T-cell (primary cell): ENCODE measurements at places on chromosomes 2 and 18.

- no peaks in the 10 kb centered on the region for H3K27me3 ChIP-seq
- peaks cover 11% of the 10 kb centered on the region for H3K4me1 ChIP-seq
- H3K27ac ChIP-seq: no peak overlapping the region
- no peak for DNase-seq
- no peak overlapping the region for H3K4me3 ChIP-seq
- H3K36me3 ChIP-seq: no peaks in the 10 kb centered on the region
Measured at GRCh38 chr2:45653122-45653913, 1.8 kb downstream of the PRKCE start.

DNA sequence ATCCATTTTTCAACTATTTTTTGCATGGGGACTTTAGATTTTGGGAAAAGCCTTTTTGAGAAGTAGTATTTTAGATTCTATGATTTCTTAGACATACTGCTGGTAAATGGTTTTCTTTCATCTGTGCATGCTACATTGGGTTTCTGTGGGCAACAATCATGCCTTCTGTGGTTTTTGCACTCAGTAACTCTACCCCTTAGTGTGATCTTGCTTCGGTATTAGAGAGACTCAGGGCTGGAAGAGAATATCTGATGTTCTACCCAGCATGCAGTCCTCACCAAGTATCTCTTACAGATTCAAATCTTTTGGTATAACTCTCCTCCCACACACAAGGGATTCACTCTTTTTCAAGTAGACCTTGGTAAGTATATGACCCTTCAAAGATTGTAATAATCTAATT, 183.0 kb downstream of the PMAIP1 start:
- no peak overlapping the region for H3K4me3 ChIP-seq
- no peaks in the 10 kb centered on the region for H3K27me3 ChIP-seq
- DNase-seq: no peak
- H3K27ac ChIP-seq: no peak overlapping the region
- no peaks in the 10 kb centered on the region for H3K36me3 ChIP-seq

GRCh38 chr2:153235516-153235915, 243.0 kb downstream of the RPRM start:
- no peaks in the 10 kb centered on the region for H3K4me1 ChIP-seq
- H3K36me3 ChIP-seq: no peaks in the 10 kb centered on the region
- H3K27ac ChIP-seq: no peak overlapping the region
- H3K27me3 ChIP-seq: no peaks in the 10 kb centered on the region
- no peak overlapping the region for H3K4me3 ChIP-seq

DNA sequence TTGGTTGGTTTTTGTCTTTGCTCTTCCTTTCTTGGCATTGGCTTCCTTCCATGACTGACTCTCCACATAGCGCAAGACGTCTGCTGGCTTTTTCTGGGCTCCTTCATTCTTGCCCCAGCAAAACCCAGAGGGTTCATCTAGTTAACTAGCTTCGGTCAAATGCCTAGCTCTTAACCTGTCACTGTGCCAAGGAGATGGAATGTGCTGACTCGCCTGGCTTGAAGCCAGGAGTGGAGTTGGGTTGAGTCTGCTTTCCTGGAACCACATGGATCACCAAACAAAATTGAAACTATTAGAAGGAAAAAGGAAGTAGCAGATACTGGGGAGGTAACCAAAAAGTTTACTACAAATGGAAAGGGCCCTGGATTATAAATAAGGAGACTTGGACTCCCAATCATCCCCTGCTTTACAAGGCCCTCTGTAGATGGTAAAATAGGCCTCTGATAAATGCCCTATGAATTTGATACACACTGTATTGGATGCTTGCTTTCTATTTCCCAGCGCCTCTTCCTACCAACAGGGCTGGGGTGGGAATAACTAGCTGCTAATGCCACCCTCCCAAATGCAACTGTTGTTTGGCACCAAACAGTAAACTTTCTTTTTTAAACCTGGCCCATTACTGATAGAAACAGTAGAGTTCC, 11.3 kb downstream of the MALT1 start:
- H3K4me1 ChIP-seq: peaks cover 31% of the 10 kb centered on the region
- no peak overlapping the region for H3K4me3 ChIP-seq
- DNase-seq: no peak
- H3K36me3 ChIP-seq: no peaks in the 10 kb centered on the region

DNA sequence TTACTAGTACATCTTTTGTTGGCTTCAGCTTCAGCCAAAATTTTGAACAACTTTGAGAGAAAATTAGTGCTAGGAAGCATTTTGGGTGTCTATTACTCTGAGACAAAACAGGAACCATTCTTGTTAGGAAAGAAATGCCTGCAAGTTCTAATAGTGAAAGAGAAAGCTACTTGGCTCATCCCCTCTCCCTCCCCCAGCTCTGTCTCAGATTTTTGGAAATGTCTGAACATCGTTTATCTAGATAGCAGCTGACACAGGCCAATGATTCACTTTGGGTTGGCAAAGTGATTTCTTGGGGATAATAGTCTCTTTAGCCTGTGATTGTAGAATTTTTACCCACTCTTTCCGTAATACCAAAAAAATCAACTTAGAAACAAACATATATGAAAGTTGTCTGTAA, 42.3 kb upstream of the PTPRM start:
- H3K27ac ChIP-seq: no peak overlapping the region
- no peaks in the 10 kb centered on the region for H3K27me3 ChIP-seq
- no peak overlapping the region for H3K4me3 ChIP-seq
- DNase-seq: no peak

DNA sequence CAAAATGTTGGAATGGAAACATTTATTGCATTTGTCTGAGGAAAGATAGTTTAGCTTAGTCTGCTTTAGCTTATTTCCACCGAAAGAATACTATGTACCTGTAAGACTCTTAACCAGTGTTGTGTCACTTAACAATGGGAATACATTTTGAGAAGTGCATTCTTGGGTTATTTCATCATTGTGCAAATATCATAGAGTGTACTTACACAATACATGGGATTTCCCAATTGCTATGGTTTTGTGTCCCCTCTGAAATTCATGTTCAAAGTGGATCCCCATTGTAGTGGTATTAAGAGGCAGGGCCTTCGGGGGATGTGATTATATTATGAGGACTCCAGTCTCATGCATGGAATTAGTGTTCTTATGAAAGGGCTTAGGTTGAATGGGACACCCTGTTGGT, 249.4 kb upstream of the UBE2E3 start:
- no peak overlapping the region for H3K4me3 ChIP-seq
- no peaks in the 10 kb centered on the region for H3K27me3 ChIP-seq
- H3K4me1 ChIP-seq: no peaks in the 10 kb centered on the region

GRCh38 chr2:14828223-14828622, 195.7 kb downstream of the LRATD1 start:
- H3K27ac ChIP-seq: no peak overlapping the region
- no peak for DNase-seq
- no peaks in the 10 kb centered on the region for H3K4me1 ChIP-seq
- no peaks in the 10 kb centered on the region for H3K27me3 ChIP-seq

- H3K36me3 ChIP-seq: no peaks in the 10 kb centered on the region
- H3K27me3 ChIP-seq: peaks cover 40% of the 10 kb centered on the region
- no peak for DNase-seq
Measured at GRCh38 chr2:120656273-120656950, 79.3 kb upstream of the GLI2 start.
